ENCODE measurements at places on chromosomes 6 and 20. TPM values are rescaled to one million over a fixed set of nuclear protein-coding genes. Genes with fewer than 3 reads are reported as not detected.

TREM1 gene
- total RNA-seq, result not detected

AVP gene
- not detected for total RNA-seq

TTLL9 gene
- total RNA-seq, result 0.56 TPM

ADGRF1 gene
- not detected for total RNA-seq

OOEP gene
- total RNA-seq, result not detected

HTR1B gene
- total RNA-seq, result 2.5 TPM

CST4 gene
- 0.95 TPM for total RNA-seq

FKBP1C gene
- total RNA-seq, result 0.56 TPM

TSBP1 gene
- total RNA-seq, result not detected

NRSN2 gene
- total RNA-seq, result 27.2 TPM

DNA sequence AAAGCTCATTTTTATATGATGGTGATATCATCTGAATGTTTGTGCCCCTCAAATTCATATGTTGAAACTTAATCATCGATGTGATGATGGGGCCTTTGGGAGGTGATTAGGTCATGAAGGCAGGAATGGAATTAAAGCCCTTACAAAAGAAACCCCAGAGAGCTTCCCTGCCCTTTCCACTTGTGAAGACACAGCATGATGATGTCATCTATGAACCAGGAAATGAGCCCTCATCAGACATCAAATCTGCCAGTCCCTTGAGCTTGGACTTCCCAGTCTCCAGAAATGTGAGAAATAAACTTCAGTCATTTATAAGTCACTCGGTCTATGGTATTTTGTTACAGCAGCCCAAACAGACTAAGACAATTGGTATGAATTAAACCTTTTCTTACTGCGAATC, 153.1 kb downstream of the MYB start:
- DNase-seq, result no peak
- H3K36me3 ChIP-seq, result no peaks in the 10 kb centered on the region
- no peaks in the 10 kb centered on the region for H3K4me1 ChIP-seq
- H3K27ac ChIP-seq, result no peak overlapping the region
- no peak overlapping the region for H3K4me3 ChIP-seq

GRCh38 chr6:42367353-42368011, 84.2 kb downstream of the TRERF1 start:
- no peaks in the 10 kb centered on the region for H3K36me3 ChIP-seq
- no peaks in the 10 kb centered on the region for H3K27me3 ChIP-seq
- no peak for DNase-seq
- no peak overlapping the region for H3K27ac ChIP-seq
- no peak overlapping the region for H3K4me3 ChIP-seq
- H3K4me1 ChIP-seq, result no peaks in the 10 kb centered on the region

DNA sequence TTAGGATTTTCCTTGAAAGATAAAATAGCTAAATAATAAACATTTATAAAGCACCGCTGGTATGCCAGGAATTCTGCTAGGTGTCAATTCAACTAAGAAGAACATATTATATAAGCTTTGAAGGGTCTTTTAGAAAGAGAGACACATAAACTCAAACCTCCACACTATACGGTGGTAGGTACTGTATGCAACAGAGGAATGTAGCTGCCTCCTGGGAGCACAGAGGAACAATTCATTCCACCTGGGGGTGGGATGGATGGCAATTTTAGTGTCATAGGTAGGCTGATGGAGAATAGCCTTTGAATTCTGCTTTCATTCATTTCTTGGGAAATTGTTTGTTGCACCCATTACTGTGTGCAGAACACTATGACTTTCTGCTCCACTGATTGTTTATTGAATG, 447.1 kb upstream of the MAP3K7 start:
- no peak overlapping the region for H3K27ac ChIP-seq
- DNase-seq, result no peak
- no peak overlapping the region for H3K4me3 ChIP-seq
- peaks cover 12% of the 10 kb centered on the region for H3K4me1 ChIP-seq
- no peaks in the 10 kb centered on the region for H3K27me3 ChIP-seq
- no peaks in the 10 kb centered on the region for H3K36me3 ChIP-seq

GRCh38 chr6:163525926-163526325, 111.4 kb downstream of the QKI start:
- H3K4me3 ChIP-seq, result no peak overlapping the region
- H3K27me3 ChIP-seq, result no peaks in the 10 kb centered on the region
- no peaks in the 10 kb centered on the region for H3K36me3 ChIP-seq
- no peak overlapping the region for H3K27ac ChIP-seq

DNA sequence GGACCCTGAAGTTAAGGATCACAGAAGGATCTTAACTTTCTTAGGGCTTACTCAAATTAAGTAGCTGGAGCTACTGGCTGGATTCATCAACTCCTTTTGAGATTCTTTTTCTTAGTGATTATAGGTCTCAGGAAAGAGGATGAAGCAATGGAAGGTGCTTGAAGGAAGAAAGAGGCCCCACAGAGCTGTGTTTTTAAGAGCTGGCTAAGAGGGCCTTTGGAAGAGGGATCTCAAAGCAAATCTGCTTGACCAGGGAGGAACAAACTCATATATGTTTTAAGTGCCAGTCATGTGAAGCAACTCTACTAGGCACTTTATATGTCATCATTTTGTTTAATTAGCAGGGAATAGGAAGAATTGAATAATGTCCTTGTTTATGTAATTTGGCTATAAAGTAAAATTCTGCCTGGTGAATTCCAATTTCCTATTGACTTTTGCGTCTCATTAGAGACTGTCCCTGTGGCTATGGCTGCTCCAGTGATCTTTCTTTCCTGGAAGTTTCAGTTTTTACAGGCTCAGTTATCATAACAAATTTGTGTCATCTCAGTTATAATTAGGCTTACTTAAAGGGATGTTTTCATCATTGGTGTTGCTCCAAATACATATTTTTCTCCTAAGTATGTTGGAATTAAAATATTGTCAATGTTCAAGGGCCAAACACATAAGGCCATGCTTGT, 222.8 kb upstream of the CITED2 start:
- no peak overlapping the region for H3K4me3 ChIP-seq
- no peaks in the 10 kb centered on the region for H3K36me3 ChIP-seq
- no peak for DNase-seq
- peaks cover 18% of the 10 kb centered on the region for H3K4me1 ChIP-seq

DNA sequence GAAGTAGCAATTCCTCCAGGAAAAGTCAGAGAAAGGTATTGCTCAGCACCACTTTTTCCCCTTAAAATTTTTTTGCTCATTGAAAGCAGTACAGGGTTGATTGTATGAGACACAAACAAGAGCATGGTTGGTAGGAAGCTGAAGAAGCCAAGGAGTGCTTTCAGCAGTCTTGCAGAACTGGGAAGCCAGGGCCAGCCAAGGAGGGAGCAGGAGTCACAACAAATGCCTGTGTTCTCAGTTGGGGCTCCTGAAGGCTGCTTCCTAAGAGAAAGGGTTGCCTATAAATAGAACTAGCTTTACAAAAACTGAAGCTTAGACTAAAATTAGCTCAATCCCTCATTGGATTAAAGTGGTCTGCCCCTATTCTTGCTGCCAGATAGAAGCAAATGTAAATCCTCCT, 3.3 kb upstream of the THEMIS start:
- no peaks in the 10 kb centered on the region for H3K27me3 ChIP-seq
- no peak overlapping the region for H3K27ac ChIP-seq
- DNase-seq, result no peak
- no peak overlapping the region for H3K4me3 ChIP-seq
- no peaks in the 10 kb centered on the region for H3K36me3 ChIP-seq

- no peaks in the 10 kb centered on the region for H3K27me3 ChIP-seq
- no peak overlapping the region for H3K4me3 ChIP-seq
- H3K27ac ChIP-seq, result no peak overlapping the region
- DNase-seq, result no peak
These were observed 193.0 kb downstream of the BTBD3 start for GRCh38 chr20:12110711-12111110.

GRCh38 chr20:18276821-18277220, 11.5 kb upstream of the ZNF133 start:
- H3K27ac ChIP-seq, result no peak overlapping the region
- no peaks in the 10 kb centered on the region for H3K36me3 ChIP-seq
- no peak overlapping the region for H3K4me3 ChIP-seq
- no peaks in the 10 kb centered on the region for H3K4me1 ChIP-seq

- H3K27me3 ChIP-seq, result no peaks in the 10 kb centered on the region
- H3K4me3 ChIP-seq, result no peak overlapping the region
- no peak overlapping the region for H3K27ac ChIP-seq
- peaks cover 4% of the 10 kb centered on the region for H3K4me1 ChIP-seq
- no peaks in the 10 kb centered on the region for H3K36me3 ChIP-seq
These were observed 336.0 kb downstream of the QKI start for GRCh38 chr6:163750431-163751031.

GRCh38 chr6:109174916-109175315, 79.6 kb downstream of the CEP57L1 start:
- H3K36me3 ChIP-seq, result no peaks in the 10 kb centered on the region
- H3K4me1 ChIP-seq, result no peaks in the 10 kb centered on the region
- DNase-seq, result no peak
- no peak overlapping the region for H3K27ac ChIP-seq

- no peaks in the 10 kb centered on the region for H3K36me3 ChIP-seq
- no peaks in the 10 kb centered on the region for H3K27me3 ChIP-seq
- DNase-seq, result peak; percentile 53
- peaks cover 7% of the 10 kb centered on the region for H3K4me1 ChIP-seq
- no peak overlapping the region for H3K4me3 ChIP-seq
These were observed 245.8 kb downstream of the PKHD1 start for GRCh38 chr6:51841626-51842025.

- DNase-seq, result no peak
- H3K36me3 ChIP-seq, result no peaks in the 10 kb centered on the region
- no peaks in the 10 kb centered on the region for H3K27me3 ChIP-seq
- no peak overlapping the region for H3K27ac ChIP-seq
These were observed 93.7 kb upstream of the ATXN1 start for GRCh38 chr6:16854986-16855385.

GRCh38 chr6:44399991-44400390, 12.5 kb downstream of the CDC5L start:
- peaks cover 11% of the 10 kb centered on the region for H3K4me1 ChIP-seq
- H3K27me3 ChIP-seq, result no peaks in the 10 kb centered on the region
- no peak overlapping the region for H3K27ac ChIP-seq
- no peak overlapping the region for H3K4me3 ChIP-seq
- no peak for DNase-seq

GRCh38 chr20:38043512-38044300, 10.2 kb downstream of the RPRD1B start:
- no peaks in the 10 kb centered on the region for H3K27me3 ChIP-seq
- no peak for DNase-seq
- no peak overlapping the region for H3K4me3 ChIP-seq
- no peak overlapping the region for H3K27ac ChIP-seq
- peaks cover 75% of the 10 kb centered on the region for H3K36me3 ChIP-seq

DNA sequence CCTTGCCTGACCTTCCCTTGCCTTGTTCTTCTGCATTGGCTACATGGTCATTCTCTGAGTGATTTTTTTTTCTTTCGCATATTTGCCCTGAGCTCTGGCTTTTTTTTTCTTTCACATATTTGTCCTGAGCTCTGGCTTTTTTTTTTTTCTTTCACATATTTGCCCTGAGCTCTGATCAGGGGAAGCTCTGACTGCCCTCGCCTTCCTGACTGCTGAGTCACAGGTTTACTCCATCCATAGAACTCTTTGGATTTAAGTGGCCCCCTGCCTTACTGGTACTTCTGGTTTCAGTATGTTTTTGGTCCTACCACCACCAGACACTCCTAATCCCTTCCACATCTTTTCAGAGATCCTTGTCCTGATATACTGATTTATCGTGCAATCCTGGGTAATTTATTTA, 201.1 kb downstream of the OGFRL1 start:
- no peak overlapping the region for H3K4me3 ChIP-seq
- no peak overlapping the region for H3K27ac ChIP-seq
- H3K27me3 ChIP-seq, result no peaks in the 10 kb centered on the region
- peak; percentile 71 for DNase-seq

DNA sequence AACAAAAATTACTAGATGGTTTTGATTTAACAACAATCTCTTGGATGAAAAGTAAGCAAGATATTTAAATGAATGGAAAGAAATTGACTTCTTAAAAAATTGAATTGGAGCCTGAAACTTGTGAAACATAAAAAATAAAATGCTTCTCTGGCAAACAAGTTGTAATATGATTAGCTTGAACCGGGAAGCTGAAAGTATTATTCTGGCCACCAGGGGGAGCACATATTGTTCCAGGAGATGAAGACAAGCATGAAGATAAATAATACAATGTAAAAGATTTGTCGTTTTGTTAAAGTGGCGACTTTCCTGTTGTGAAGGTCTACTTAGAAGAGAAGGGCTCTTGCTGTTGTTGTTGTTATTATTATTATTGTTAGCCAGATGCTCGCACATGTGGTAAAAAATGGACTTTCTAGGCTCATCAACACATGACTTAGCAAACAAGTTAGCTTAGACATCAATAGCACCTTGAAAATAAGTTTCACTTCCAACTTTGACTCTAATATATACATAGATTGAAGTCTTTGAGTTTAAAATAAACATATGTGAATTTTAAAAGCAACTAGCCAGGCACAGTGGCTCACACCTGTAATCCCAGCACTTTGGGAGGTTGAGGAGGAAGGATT, 14.2 kb downstream of the PAX1 start:
- DNase-seq, result peak; percentile 90
- H3K27ac ChIP-seq, result no peak overlapping the region
- H3K4me1 ChIP-seq, result no peaks in the 10 kb centered on the region
- no peaks in the 10 kb centered on the region for H3K36me3 ChIP-seq
- no peak overlapping the region for H3K4me3 ChIP-seq
- H3K27me3 ChIP-seq, result peaks cover 49% of the 10 kb centered on the region

DNA sequence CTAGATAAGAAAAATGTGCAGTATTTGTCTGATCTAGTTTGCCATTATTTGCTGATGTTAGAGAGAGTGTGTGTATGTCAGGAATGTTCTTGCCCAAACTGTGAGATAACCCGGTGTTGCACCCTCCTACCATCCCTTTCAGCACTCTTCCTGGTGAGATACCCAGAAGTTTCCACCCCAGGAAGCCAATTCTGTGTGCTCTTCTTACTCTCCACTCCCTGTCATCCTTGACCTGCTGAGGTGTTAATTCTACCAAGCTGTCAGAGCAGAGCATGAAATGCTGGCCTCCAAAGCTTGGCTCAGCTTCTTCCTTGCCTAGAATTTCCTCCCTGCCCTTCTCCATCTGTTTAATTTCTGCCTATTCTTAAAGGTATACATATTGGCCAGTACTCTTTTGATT, 237.3 kb upstream of the CNR1 start:
- H3K36me3 ChIP-seq, result no peaks in the 10 kb centered on the region
- H3K27ac ChIP-seq, result no peak overlapping the region
- no peak for DNase-seq
- H3K4me1 ChIP-seq, result no peaks in the 10 kb centered on the region
- no peak overlapping the region for H3K4me3 ChIP-seq

DNA sequence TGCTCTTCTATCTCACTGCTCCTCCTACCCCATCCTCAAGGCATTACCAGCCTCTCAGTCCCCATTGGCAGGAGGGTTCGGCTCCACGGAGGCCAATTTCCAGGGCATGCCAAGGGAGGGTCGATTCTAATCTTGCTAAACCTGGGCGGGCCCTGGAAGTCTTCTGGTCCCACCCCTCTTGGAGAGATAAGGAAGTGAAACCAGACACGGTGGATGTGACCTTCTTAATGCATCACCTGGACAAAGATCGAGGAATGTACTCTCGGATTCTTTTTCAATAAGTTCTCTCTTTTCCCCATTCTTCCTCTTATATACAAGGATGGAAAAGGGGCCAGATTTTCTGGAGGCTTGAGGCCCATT, 112.2 kb upstream of the ARMC2 start:
- H3K4me1 ChIP-seq, result no peaks in the 10 kb centered on the region
- no peak overlapping the region for H3K27ac ChIP-seq
- DNase-seq, result peak; percentile 74
- no peak overlapping the region for H3K4me3 ChIP-seq
- peaks cover 11% of the 10 kb centered on the region for H3K27me3 ChIP-seq

- no peaks in the 10 kb centered on the region for H3K36me3 ChIP-seq
- H3K4me1 ChIP-seq, result peaks cover 10% of the 10 kb centered on the region
- no peak overlapping the region for H3K27ac ChIP-seq
- H3K4me3 ChIP-seq, result no peak overlapping the region
- no peak for DNase-seq
- H3K27me3 ChIP-seq, result peaks cover 17% of the 10 kb centered on the region
These were observed 308.2 kb upstream of the SGK1 start for GRCh38 chr6:134626086-134626485.
